ENCODE measurements at places on chromosomes 1 and 21.

DNA sequence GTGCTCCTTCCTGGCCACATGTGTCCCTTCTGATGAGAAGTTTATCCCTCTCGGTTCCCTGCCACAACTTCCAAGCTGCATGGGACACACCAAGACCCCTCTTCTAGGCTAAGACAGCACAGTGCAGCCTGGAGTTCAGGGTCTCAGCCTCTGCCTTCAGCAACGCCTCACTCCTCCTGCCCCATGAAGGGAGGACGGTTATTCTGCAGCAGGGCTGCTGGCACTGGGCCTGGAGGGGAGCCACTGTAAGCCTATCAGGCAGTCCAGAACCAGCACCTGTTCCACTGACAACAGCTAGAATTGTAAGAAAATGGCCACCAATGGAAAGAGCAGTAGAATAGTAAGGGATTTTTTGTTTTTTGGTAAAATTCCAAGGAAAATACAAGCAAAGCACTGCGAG, 72.3 kb downstream of the GALNT2 start:
- DNase-seq: no peak

DNA sequence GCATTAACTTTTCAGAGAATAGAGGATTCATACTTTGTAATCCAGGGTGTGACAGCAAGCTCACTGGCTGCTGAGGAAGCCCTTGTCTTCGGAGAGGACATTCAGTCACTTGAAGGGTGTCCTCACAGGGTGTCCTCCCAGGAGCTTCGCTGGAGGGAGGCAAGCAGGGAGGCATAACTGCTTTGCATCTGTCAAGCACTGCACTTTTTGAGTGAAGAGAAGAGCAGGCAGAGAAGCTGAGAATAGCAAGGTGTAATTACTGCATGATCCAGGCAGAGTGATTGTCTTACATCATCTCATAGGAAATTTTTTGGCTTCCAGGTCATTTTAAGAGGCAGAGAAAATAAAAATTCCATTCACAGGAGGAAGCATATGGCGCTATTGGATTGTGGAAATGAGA, 232.5 kb upstream of the ZP4 start:
- no peak for DNase-seq

- no peak for DNase-seq
Measured at GRCh38 chr1:159675046-159675445, 39.3 kb downstream of the CRP start.

GRCh38 chr1:182330303-182330702, 61.3 kb downstream of the GLUL start:
- DNase-seq: no peak

DNA sequence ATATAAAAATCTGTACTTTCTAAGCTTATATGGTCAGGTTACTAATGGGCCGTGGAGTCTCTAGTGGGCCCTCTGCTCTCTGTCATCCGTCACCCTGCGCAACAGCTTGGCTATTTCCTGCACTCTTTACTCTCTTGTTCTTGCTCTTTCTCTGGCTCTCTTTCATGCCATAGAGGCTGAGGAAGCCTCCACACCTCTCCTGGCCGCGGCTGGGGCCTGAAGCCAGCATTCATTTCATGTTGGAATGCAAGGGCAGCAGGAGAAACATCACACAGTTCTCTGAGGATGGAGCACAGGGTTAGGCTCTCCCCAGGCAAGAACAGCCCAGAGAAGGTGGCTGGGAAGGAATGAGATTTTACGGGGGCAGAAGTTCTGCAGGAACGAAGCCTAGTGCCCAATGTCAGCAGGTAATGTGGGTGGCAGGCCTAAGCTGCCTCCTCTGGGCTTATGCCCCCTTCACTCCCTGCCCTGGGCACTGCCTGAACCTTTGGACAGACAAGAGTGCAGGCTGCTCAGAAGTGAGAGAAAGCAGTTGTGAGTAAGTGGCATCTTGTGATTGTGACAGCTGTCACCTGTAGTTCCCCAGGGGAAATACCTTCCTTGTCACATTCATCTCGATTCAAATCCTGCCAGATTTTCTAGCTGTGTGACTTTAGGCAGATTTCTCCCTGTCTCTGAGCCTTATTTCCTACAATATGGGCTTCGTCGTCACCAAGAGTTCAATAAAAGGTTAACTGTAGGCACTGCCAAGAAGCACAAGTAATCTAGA, 3.6 kb upstream of the FHAD1 start:
- no peak for DNase-seq

DNA sequence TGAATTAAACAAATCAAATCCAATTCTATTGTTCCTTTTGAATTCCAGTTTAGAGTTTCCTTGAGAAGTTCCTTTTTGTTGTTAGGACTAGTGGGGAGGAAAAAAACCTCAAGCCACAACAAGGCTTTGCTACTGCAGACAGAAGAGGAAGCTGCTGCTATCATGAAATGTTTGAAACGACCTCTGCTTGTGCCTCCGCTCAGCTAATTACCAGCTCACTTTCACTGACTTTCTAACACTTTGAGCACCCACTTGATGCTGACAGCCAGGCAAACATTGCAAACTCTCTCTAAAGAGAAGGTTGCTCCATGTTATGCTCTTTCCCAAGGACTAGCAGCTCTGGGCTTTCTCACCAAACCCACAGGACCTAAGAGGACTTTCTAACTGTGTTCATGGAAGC, 203.9 kb upstream of the PROX1 start:
- DNase-seq: no peak

DNA sequence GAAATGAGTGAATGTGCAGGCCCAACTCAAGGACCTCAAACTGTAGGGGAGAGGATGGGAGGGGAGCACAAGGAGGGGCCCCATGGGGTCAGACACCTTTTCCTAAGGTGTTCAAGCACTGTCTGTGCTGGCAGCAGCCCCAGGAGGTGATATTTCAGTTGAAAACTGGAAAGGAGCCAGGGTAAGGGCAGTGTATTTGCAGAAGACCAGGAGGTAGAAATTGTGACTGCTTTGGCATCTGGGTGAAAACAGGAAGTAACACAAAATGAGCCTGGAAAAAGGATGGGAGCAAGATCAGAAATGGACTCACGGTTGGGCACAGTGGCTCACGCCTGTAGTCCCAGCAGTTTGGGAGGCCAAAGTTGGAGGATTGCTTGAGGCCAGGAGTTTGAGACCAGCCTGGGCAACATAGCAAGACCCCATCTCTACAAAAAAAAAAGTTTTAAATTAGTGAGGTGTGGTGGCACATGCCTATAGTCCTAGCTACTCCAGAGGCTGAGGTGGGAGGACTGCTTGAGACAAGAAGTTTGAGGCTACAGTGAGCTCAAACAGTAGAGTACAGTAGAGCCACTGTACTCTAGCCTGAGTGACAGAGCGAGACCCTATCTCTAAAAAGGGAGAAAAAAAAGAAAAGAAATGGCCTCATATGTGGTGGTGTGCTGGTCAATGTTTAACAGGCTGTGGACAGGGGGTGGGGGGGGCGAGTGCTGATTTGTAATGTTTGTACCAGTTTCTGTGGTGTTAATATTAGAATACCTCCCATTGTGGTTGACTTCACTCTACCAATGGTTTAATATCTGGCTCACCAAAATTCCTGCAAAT, 76.2 kb upstream of the ANGPTL1 start:
- no peak for DNase-seq

DNA sequence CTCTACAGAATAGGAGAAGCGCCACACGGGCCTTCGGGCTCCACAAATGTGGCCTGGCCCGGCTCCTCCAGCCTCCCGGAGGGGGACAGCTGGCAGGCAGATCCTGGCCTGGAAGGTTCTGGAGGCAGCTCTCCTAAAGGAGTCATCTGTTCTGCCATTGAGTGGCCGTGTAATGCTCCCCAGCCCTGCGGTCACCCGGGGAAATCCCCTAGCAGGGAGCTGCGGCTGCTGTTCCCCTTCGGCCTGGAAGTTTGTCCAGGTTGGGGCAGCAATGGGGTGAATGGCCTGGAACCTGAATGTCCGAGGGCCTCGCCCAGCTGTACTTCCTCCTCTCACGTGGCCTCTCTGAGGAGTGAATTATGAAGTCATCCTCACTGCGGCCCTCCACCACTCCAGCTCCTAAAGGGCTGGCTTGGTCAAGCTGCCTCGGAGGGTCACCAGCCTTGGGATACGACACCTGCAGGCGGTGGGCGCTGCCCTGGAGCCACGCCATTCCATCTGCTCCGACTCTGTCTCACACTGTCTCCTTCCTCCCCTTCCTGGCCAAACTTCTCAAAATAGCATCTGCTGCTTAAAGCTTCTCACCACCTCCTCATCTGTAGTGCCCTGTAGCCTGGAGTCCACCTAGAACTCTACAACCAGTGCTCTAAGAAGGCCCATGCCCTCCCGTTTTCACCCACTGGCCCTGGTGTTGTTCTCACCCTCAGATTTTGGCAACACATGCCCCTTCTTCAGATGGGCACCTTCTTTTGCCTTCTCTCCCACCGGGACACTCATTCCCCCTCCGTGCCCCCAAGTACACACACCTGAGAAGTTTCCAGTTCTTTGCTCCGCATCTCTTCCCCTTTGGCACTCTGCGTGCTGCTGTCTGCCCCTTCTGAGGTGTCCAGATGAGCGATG, 54.4 kb upstream of the TMPRSS2 start:
- no peak for DNase-seq
